Stimulated activated naive CD4-positive, alpha-beta T cell treated with Interleukin-2 at 50 U/mL for 16 hours (primary cell): ENCODE measurements at places on chromosomes 1 and 21.

- DNase-seq: no peak
Observed at GRCh38 chr1:92820024-92820423, 11.8 kb upstream of the RPL5 start.

DNA sequence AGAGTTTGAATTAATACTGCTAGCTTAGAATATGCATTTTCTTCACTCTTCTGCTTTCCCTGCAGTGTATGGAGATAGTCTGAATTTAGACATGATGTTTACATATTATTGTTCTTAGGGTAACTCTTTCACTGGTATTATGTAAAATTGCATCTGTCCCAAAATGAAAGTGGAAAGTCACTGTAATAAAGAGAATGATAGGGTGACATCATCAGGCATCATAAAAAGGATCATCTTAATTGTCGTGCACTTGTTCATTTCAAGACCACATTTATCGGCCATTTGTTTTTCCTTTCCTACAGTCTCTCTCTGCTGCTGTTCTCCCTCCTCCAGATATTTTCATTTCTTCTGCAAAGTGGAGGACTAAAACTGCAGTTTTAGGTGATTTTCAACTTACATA lies 61.9 kb upstream of the ZNF281 start:
- no peak for DNase-seq

DNA sequence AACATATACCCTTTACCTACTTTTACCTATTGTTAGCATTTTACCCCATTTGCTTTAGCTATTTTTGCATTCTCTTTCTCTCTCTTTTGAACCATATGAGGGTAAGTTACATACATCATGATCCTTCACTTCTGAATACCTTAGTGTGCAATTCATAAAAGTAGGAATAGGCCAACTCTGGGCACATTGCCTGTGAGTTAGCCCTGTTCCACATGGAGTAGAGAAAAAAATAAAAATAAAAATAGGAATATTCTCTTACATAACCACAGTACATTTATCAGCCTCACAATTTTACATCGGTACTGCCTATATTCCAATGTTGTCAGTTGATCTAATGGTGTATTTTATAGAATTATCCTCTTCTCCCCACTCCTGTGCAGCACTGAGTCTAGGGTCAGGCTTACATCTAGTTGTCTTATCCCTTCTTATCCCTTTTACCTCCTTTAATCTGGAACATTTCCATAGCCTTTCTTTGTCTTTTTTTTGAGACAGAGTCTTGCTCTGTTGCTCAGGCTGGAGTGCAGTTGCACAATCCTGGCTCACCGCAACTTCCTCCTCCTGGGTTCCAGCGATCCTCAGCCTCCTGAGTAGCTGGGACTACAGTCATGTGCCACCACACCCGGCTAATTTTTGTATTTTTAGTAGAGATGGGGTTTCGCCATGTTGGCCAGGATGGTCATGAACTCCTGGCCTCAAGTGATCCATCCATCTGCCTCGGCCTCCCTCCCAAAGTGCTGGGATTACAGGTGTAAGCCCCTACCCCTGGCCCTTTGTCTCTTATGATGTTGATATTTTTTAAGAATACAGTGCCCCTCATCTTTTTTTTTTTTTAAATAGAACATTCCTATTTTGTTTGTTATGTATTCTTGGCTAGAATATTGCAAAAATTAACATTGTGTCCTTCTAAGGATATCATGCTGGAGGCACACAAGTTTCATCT lies 11.1 kb upstream of the SLC30A1 start:
- no peak for DNase-seq

- DNase-seq: no peak
Observed at GRCh38 chr1:188386161-188386560, 1557.4 kb downstream of the PLA2G4A start.

GRCh38 chr1:235093013-235093695 lies 35.5 kb downstream of the TOMM20 start:
- DNase-seq: no peak

DNA sequence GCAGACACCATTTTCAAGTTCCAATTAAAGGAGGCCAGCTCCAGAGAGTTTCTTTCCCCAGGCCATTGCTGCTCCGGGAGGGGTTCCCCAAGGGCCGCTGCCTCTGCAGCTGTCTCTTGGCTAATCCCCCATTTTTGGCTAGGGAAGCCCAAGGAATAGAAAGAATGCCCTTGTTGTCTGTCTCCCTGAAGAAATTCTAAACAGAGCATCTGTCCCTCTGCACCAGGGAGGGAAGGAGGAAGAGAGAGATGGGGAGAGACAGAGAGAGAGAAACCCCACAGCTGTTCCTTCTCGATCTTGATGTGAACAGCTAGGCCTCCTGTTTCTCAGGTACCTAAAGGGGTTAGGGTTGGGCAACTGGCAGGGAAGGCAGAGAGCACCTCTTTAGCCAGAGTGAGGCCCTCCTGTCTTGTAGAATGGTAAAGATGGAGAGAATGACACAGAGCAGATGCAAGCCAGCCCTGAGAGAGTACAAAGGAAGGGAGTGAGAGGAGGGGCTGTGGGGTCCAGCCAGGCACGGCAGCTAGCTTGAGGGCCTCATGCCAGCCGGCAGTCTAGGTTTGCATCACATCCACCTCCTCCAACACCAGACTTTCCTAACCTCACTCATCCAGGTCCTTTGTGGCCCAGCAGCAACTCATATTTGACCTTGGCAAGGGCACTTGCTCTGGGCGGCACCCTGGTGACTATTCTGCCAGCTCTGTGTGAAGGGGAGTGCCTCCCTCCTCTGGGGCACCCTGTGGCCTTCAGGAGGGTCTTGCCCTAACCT lies 13.1 kb downstream of the OPTC start:
- DNase-seq: no peak

- DNase-seq: no peak
Observed at GRCh38 chr1:35431173-35431599, 126.0 kb downstream of the KIAA0319L start.

DNA sequence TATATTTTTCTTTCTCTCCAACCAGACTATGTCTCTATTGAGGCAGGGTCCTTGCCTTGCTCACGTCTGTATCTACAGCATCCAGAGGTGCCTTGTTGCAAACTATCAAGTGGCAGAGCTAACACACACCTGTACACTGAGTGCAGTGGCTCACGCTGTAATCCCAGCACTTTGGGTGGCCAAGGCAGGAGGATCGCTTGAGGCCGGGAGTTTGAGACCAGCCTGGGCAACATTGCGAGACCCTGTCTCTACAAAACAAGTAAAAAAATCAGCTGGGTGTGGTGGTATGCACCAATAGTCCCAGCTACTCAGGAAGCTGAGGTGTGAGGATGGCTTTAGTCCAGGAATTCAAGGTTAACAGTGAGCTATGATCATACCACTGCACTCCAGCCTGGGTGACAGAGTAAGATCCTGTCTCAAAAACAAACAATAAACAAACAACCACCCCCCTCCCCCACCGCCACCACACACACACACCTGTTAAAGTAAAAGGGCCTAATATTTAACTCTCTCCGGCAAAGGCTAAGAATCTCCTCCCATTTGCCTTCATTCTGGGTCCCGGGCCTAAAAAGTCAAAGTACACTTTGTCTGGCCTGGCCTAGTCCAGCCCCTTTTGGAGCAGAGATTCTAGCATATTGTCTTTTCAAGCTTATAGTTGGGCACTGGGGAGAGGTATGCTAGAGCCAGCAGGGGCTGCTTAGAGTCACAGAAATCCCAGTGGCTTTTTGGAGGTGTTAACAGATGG lies 9.5 kb upstream of the SLFNL1 start:
- no peak for DNase-seq

DNA sequence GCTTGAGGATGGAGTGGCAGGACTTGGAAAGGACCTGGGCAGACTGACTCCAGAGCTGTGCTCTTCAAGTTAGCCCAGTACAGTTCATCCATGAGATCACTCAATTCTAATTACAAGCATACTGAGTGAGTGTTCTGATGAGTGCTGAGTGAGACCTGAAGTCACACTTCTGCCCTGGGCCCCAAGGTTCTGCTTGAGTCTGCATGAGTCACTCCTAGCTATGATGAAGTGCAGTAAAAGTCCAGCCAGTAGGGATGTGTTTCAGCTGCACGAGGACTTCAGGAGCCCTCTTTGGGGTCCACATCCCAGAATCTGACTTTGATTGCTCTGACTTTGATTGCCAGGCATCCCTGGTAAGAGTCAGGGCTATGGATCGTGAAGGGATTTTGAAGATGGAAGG lies 35.8 kb downstream of the PLEKHA6 start:
- DNase-seq: peak; percentile 7

DNA sequence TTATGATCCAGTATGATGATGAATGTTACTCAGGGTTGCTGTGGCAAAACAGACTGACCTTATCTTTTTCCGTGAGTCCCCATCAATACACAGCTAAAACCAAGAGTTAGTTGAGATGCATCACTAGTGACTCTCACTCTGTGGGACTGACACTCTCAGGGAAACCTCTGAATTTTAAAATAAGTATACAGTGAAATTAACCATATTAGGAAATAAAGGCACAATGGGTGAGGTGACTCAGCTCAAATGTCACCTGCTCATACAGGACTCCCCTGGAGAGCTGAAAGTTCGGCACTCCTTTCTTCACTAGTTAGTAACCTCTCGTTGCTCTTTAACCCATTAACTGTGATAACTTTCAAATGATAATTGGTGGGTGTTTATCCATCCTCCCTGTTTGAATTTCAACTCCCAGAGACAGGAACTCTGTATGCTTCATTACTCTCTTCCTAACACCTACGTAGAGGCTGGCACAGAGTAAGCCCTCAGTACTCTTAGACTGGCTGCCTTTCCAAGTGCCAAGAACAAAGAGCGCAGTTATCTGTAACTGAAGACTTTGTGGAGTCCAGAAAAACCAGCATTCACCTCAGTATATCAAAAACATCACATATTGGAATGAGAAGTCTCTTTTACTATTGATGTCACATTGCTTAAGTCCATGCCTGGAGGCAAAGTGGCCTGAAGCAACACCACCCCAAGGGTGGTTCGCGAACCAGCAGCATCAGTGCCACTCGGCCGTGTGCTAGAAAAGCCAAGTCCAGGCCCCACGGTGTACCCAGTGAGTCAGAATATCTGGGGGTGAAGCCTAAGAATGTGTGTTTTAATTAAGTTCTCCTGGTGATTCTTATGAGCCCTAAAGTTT lies 91.1 kb downstream of the NIBAN1 start:
- DNase-seq: no peak

DNA sequence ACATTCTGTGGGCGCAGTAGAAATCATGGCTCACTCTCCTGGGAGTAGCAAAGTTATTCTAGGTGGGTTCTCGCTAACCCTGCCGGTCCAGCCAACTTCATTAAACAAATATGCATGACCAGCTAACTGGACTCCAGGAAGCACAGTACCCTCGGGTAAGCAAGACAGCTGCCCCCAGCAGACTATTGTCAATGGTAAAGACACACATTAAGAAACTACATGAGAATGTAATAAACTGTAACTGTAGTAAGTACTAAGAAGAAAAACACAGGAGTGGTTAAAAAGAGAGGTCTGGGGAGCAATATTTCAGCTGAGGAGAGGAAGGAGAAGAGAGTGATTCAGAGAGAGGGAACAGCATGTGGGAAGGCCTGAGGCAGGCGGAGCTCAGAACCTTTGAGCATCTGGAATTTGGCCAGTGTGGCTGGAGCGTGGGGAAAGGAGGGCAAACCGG lies 7.4 kb downstream of the SLC2A5 start:
- DNase-seq: no peak

DNA sequence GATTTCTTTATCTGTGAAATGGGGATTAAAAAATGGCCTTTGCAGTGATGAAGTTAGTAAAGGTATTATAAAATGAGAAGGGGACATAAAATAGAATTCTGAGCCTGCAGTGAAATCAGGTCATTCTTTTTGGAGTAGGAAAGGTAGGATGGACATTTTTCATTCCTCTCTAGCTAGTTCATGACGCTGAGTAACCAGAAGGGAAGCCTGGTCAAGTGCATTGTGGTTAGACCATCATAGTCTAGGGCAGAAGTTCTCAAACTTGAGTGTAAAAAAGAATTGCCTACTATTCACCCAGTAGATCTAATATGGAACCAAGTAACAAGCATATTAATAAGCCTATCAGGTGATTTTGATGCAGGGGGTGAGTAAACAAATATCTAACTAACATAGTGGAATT lies 50.8 kb downstream of the TGFB2 start:
- DNase-seq: no peak

DNA sequence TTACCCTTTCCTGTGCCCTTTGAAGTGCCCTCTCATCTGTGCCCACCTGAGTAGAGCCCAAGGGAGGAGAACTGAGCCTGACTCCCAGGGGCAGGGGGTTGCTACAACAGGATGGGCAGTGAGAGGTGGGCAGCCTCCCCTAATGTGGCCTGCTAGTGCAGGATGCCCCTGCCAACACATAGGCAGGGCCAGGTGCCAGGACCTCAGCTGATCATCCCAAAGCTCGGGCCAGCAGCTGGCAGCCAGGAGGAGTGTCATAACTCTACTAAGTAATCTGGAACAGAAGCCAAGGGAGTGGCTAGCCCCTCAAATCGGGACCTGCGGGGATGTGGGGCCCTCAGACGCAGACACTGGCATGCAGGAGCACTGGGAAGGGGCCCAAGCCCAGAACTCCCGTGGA lies 208.8 kb upstream of the RAB4A start:
- no peak for DNase-seq

DNA sequence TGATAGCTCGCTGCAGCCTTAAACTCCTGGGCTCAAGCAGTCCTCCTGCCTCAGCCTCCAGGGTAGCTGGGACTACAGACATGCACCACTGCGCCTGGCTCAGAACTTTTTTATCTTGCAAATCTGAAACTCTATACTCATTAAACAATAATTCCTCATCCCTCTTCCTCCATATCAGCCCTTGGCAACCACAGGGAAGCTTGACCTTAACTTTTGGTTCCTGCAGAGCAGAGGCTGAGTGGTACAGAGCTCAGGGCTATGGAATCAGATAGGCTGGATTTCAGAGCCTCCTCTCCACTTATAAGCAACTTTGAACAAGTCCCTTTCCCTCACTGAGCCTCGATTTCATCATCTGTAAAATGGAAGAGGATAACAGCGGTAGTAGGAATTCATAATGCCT lies 47.4 kb downstream of the ECE1 start:
- DNase-seq: no peak

DNA sequence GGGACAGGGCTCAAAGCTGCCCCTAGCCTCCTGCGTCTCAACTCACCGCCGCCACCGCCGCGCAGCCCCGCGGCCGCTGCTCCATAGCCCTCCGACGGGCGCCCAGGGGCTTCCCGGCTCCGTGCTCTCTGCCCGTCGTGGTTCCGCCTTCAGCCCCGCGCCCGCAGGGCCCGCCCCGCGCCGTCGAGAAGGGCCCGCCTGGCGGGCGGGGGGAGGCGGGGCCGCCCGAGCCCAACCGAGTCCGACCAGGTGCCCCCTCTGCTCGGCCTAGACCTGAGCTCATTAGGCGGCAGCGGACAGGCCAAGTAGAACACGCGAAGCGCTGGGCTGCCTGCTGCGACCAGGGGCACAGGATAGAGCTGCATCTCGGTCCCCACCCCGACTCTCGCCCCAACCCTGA lies at the start of gene TNFRSF25:
TSS of gene TNFRSF25 (minus strand) at position 151 of the 400 bp plus-strand sequence. CDS start at position 85, 66 bp downstream.
- DNase-seq: peak; percentile 58

DNA sequence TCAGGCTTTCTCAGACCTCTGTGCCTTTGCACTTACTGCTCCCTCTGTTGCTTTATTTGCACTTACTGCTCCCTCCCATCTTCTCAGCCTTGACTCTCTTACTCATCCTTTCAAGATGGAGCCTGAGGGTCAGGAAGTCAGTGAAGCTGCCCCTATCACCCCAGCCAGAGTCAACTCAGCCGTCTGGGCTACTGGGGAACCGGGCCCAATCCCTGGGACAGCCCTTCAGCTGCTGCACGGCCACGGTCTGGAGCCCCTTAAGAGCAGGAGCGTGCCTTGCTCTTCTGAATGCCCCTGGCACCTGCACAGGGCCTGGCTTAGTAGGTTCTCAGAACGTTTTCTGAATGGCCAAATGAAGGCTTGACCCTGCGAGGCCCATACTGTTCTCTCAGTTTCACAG lies 244.4 kb downstream of the FOXD2 start:
- DNase-seq: no peak
